Effector memory CD8-positive, alpha-beta T cell (primary cell): ENCODE measurements at places on chromosomes 16 and 17.

- no peak for DNase-seq
Measured at GRCh38 chr16:58031016-58031800, 5.7 kb downstream of the MMP15 start.

DNA sequence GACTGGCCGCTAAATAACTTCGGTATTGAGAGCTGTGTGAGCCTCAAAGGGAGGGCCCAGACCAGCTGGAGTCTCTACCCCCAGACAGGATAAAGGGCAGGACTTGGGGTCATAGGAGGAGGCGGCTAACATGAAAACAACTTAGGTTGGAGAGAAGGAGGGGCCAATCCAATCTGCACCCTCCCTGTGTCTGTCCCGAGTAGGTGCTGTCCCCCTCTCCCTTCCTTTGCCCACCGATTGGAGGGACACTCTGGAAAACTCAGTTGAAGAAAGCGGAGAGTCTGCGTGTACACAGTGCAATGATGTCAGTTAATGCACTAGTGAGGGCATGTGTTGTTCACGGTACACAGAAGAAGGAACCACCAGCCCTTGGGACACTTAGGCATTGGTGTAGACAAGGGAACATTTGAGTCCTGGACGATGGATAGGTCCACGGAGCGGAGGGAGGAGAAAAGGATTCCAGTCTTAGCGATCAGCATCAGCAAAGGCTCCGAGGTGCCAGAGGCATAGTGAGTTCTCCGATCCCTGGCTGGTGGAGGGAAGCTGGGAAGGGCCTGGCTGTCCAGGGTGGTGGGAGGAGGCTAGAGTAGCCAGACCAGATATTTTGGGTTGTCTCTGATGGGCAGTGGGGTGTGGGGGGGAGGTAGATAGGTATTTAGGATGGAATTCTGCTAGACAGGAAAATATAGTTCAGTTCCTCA, 761 bp downstream of the NOL3 start:
- DNase-seq = no peak

- no peak for DNase-seq
Measured at GRCh38 chr17:82703036-82703745, 4.7 kb upstream of the RAB40B start.

DNA sequence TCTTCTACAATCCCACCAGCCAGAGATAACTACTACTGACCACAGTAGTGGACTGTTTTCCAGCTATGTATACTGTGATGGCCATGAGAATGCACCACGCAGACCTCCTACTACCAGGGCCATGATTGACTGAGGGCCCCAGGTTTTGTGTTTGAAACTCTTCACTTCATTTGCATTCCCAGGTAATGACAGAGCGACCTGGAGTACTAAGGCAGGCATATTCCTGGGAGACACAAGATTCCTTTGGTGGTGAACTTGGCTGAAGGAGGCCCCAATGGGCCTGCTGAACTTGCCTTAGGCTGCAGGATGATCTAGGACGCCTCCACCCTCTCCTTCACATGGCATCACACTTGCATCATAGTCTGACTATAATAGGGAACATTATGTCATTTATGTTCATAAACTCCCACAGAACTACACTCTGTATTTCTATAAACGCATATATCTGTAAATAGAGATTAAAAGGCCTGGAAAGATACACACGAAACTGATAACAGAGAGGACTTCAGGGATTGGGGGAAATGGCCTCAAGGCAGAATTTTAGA, 30.4 kb downstream of the CLEC19A start:
- DNase-seq = no peak

DNA sequence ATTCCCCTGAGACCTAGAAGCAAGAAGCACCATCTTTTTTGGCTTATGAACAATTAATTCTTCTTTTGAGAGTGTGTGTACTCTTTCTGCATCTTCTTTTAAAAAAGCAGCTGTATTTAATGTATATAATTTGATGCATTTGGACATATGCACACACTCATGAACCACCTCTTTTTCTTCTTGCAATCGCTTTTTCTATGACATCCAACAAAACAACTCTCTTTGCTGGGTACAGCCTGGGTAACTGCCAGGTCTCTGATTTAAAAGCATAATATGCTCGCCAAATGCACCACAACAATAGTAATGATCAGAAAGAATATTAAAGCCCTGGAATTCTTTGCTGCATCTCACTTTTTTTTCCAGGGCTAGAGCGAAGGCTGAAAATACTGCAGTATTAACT, 97.3 kb downstream of the HAPSTR1 start:
- DNase-seq = no peak

DNA sequence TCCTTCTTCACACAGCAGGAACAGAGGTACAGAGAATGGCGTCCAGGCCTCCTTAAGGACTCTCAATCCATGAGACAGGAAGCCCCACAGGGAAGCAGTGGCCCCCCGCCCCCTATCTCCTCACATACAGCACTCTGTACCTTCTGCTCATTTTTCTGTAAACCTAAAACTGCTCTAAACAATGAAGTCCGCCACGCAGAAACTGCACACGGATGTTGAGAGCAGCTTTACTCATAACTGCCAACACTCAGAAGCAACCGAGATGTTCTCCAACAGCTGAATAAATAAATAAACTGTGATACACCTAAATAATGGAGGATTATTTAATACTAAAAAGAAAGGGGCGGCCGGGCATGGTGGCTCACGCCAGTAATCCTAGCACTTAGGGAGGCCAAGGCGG, 9.9 kb downstream of the TBC1D16 start:
- DNase-seq = no peak

GRCh38 chr17:62140836-62141235, 75.8 kb upstream of the MED13 start:
- no peak for DNase-seq

DNA sequence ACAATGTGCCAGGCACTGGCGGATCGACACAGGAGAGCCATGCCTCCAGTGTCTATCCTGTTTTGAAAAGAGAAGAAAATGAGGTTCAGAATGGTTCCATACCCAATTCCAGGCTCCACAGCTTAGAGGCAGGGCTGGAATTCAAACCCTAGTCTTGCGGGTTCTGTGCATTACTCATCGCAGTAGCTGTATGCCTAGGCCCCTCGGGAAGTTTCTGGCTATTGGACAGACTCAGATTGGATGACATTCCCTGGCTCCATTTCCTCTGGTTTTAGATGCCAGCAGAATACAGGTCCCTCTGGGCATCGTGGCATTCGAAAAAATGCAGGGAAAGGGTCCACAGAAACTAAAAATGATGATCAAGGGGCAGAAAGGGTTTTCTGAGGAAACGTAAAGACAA, 184.7 kb downstream of the COPRS start:
- no peak for DNase-seq

- peak; percentile 37 for DNase-seq
Measured at GRCh38 chr17:74780443-74781238, 4.5 kb upstream of the NAT9 start.

DNA sequence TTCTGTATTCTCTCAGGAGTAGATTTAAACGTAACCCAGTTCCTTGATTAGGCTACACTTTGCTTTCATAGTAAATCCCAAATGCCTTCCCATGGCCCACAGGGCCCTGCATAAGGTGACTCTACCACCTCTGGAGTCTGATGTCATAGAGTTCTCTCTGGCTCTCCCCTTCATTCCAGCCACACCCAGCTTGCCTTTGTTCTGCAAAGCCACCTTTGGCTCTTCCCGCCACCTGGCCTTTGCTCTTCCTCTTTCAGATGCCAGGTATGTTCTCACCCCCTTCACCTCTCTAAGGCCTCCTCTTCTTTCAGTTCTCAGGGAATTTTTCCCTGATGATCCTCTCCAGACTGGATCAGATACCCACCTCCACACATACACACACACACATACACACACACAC, 141.3 kb upstream of the HSBP1 start:
- no peak for DNase-seq

DNA sequence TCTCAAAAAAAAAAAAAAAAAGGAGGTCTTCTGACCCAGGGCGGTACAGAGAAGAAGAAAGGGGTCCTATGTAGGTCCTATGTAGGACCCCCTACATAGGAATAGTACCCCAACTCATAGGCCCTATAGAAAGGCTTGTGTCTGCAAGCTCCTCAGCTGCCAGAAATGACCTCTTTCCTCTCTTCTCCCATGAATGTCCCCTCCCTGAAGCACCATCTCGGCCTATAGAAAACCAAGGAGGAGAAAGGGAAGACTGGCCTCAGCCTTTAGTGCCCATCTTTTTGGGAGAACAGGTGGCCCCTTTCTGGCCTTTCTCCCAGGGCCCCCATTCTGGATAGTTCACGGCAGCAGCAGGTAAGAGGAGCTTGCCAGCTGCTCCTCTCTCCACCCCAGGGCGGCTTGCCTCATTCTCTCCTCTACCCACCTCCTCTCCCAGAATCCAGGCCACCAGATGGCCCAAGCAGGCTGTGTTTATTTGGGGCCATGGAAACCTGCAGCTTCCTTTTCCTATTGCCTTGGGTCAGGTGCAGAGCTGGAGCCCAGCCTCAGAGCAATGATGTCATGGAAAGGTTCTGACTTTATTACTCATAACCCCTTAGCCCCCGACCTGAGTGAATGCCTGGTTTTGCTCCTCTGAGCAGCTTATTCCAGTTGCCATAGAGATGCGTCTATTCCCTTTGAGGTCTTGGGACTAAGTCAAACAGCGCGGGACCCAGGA, 1.6 kb upstream of the MRPL58 start:
- DNase-seq = no peak

GRCh38 chr17:34117332-34117731, 137.8 kb upstream of the CCL2 start:
- DNase-seq = no peak

DNA sequence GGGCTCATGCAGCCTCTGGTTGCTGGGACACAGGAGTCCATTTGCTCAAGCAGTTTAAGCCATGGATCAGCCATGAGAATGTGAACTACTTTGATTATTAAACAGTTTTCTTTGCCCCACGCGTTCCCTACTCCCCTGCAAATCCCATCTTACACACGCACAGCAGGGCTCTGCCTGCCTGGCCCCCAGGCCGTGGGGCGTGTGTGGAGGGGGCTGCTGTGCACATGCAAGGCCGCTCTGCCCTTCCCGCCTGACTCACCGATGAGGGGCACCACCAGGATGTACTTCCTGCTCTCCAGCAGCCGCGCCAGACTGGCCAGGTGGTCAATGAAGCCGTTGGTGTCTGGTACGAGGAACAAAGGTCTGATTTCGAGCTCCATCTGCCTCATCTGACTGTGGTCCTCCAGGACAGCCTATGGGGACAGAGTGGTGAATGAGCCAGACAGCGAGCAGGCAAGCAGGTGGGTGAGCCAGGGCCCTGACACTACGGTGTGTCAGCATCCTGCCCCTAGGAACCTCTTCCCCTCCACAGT, 13.7 kb downstream of the HIC1 start:
- no peak for DNase-seq

DNA sequence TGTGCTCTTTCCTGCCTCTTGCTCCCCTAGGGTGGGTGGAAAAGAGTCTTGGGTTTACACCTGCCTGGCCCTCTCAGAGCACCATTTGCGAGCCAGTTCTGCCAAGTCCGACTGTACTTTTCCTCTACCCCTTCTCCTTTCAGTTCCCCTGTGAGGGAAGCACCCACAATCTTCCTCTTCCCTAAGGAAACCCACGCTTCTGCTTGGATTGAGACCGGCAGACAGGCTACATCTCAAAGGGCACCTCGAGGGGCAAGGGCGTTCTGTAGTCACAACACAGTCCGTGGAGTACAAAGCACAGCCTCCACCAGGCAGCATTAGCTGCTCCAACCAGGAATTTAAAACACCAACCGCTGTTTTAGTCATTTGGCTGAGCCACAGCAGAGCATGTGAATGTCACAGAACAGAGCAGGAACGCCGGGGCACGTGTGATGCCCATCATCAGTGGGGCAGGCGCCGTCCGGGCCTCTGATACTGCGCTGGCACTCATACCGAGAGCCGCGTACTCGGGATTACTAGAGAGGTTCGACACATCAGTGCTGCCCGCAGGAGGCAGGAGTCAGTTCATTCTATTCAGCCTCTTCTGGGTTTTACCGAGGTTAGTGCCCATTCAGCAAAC, 13.7 kb upstream of the MNT start:
- no peak for DNase-seq

- no peak for DNase-seq
Measured at GRCh38 chr17:79160980-79161636, 86.5 kb downstream of the ENGASE start.

GRCh38 chr17:59238906-59239305, 18.6 kb downstream of the GDPD1 start:
- DNase-seq = no peak

DNA sequence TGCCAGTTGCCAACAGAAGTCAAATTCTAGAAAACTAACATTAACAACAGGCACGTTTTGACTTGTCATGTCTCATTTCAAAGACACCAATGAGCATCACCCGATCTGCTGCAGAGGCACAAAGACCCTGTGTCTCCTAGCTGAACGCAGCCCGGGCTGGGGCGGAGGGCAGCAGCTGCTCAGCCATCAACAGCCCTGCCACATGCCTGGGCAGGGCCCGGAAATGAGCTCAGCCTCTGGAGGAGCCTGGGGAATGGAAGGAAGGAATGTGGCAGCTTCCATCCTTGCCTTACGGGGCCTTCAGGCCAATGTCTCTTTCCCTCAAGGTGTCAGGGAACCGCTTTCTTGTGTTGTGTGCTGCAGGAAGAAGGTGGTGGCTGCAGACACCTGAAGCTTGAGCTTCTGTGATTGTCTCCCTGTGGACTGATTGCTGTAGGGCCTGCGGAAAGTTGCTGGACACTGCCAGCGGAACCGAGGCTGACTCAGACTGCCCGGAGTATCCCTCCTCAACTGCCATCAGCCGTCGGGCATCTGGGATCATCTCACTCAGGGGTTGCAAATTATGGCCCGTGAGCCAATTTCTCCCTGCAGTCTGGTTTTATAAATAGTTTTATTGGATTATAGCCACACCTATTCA, 7.3 kb downstream of the CDH13 start:
- DNase-seq = no peak

GRCh38 chr16:27728691-27729090, 178.7 kb downstream of the KATNIP start:
- no peak for DNase-seq

- DNase-seq = no peak
Measured at GRCh38 chr17:77801545-77802332, 156.8 kb upstream of the TNRC6C start.

- DNase-seq = no peak
Measured at GRCh38 chr17:17035490-17035889, 6.8 kb upstream of the MPRIP start.

DNA sequence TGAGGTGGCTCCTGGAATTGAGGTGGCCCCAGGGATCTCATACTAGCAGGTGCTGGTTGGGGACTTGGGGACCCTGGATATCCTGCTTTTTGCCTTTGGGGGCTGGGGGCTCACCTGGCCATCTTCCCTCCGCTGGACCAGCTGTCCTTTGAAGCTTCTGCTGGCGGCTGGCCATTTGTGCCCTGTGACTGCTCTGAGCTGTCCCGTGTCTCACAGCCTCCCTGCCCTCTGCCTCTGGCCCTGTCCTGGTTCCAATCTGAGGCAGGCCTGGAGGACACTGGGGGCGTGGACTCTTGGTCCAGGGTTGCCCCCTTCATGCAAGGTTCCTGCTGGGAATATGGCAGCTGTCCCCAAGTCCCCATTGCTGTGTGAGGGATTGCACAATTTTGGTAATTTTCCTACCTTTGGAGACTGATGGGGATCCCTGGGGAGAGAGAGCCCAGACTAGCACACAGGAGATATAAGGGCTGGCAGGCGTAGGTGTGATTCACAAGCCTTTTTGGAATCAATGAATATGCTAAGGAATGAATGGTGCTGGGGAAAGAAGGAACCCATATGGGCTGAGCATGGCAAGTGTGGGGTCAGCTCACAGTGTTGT, 19.2 kb downstream of the ADCY7 start:
- no peak for DNase-seq
